ENCODE measurements at places on chromosomes 3 and 15.

GRCh38 chr3:191376516-191377141, 46.3 kb upstream of the UTS2B start:
- DNase-seq, result no peak

GRCh38 chr15:93223803-93224202, 134.8 kb upstream of the RGMA start:
- no peak for DNase-seq

GRCh38 chr15:90624278-90624981, 92.7 kb upstream of the BLM start:
- no peak for DNase-seq

- no peak for DNase-seq
Measured at GRCh38 chr3:146889626-146890025, 284.5 kb upstream of the PLSCR5 start.

GRCh38 chr3:49523756-49524747, 30.2 kb upstream of the BSN start:
- DNase-seq, result no peak

GRCh38 chr15:43211224-43211735, 9.5 kb downstream of the EPB42 start:
- no peak for DNase-seq

DNA sequence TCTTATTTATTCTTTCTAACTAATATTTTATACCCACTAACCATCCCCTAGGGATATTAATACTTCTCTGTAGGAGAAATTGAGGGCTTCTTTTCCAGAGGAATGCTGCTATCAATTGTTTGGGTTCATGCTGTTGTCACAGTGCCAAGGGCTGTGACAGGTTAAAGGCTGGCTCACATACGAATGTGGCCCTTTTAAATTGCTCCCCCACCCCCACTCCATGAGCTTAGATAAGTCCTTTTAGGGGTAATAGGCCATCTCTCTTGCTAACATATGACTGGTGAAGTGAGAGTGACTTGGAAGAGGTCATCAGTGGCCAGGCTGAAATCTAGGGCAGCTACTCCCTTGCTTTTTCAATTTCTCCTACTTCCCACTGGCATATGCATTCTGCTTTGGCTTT, 121.9 kb upstream of the DPH6 start:
- DNase-seq, result no peak

GRCh38 chr3:106806964-106807363, 570.3 kb upstream of the CCDC54 start:
- no peak for DNase-seq

DNA sequence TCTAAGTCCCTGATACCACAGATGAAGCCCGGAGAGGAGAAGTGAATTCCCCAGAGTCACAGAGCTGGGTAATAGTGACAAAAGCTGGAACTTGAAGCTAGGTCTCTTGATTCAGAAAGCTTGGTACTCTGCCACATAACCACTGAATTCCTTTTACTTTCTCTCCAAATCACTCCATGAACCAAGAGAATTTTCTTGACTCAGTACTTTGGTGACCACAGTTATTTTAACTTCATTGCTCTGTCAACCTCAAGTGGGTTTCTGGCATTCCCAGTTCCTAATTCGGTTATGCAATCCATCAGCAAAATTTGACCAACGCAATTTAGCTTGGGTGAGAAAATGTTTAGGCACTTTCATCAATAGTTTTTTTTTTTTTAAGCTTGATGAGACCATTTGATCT, 61.0 kb upstream of the PPARG start:
- no peak for DNase-seq

- no peak for DNase-seq
Measured at GRCh38 chr3:98454929-98455328, 8.1 kb upstream of the OR5K1 start.

DNA sequence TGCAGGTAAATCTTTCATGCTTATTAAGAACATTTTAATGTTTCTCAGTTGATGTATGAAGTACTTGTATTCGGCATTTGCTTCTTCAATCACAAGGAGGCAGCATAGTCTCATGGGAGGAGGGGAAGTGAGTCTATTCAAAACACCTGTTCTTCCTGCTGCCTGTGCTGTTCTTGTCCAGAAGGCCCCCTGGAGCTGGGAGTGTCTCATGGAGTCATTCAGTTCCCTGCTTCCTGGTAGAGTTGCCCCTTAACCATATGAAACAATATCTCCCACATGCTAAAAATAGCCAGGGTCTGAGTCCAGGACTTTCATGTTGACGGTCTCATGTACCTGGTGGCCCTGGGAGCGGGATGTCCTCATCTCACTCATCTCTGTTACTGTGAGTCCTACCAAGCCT, 15.5 kb upstream of the PPP1R2 start:
- no peak for DNase-seq

All from iPS DF 6.9 (cell line).